Heart right ventricle (tissue), 16 donors: ENCODE measurements at places on chromosomes 16 and 17. TPM values are rescaled to one million over a fixed set of nuclear protein-coding genes. Genes with fewer than 3 reads are reported as not detected.

Gene RNF222
- not detected for polyA plus RNA-seq

Gene ALKBH5
- 80.3 TPM for polyA plus RNA-seq

Gene LITAFD
- polyA plus RNA-seq: not detected

Gene PPY
- polyA plus RNA-seq: not detected

GRCh38 chr17:77724876-77725615, 233.5 kb upstream of the TNRC6C start:
- no peak for DNase-seq

DNA sequence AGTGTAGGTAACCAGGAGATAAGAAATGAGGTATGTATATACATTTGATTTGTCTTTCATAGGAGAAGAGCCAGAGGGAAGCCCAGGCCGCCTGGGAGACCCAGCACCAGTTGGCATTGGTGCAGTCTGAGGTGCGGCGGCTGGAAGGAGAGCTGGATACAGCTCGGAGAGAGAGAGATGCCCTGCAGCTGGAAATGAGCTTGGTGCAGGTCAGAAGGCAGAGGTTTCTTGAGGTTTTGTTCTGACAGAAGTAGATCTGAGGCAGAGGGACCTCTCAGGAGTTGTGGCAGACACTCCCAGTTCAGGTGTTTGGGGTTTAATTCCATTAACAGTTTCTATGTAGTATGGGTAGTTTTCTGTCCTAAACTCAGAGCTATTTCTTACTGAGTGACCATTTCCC, 8.0 kb downstream of the CNTROB start:
- DNase-seq: no peak

DNA sequence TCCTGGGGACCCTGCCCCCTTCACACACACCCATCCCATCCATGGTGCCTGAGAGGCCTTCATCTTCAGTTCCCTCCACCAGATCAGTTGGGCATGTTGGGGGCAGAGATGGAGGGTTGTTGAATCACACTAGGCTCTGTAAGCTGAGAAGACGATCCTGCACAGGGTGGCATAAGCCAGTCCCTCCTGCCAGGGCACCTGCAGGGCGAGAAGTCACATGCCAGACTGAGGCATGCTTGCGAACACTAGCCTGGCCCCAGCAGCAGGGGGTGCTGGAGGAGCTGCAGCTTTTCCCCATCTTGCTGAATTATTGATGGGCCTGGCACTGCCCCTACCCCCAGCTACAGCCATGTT, 6.1 kb upstream of the TBX2 start:
- DNase-seq: no peak

DNA sequence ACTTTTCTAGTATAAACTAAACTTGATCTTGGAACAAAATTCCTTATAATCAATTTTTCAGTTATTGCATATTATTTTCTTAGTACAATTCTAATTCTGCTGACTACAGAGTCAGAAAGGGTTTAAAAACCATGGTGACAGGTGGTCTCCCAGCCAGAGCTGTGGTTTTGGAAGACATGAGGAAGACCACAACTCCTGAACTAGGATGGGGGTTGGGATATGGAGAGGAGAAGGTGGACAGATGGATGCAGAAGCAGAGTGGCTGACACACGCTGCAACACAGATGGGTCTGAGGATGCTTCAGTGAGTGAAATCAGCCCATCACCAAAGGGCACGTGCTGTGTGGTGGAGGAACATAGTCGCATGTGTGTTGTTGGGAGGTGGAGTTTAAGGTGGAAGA, 187.7 kb downstream of the LGALS9B start:
- no peak for DNase-seq

- DNase-seq: no peak
Observed at GRCh38 chr17:1313270-1314005, 34.0 kb downstream of the TRARG1 start.

- no peak for DNase-seq
Observed at GRCh38 chr16:59470556-59470955, 736.4 kb upstream of the GOT2 start.

DNA sequence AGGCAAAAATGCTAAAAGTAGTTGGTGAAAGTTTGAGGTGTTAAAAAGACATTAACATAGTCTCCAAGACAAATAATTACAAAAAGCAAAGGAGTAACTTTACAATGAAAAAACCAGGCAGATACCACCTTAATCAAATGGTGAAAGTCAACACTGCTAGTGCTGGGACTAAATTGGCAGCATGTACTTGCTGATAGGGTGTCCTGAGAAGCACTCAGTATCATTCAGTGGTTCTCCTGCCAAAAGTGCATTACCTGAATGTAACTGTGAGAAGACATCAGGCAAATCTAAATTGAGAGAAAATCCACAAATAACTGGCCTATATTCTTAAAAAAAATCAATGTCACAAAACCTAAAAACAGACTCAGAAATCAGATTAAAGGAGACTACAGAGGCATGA, 8.0 kb downstream of the KIAA0753 start:
- DNase-seq: no peak

GRCh38 chr17:22102177-22102576, 409.9 kb downstream of the KCNJ18 start:
- DNase-seq: no peak

DNA sequence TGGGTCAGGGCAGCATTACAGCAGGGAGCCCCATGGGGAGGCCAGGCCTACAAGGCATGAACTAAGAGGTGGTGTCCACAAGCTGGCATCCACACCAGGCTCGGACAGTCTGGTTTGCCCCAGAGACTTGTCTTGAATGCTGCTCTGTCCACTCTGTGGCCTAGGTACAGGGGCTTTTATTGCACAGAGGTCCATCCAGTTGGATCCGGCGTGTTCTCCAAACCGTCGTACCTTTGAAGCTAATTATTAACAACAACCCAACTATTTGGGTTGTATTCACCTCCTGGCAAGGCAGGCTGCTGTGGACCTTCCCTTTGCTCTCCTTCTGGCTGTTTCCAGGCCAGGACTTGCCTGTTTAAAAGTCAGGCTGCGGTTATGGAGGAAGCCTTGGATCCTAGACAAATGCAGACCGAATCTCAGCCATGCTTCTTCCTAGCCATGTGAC, 123.4 kb downstream of the CLEC16A start:
- no peak for DNase-seq

DNA sequence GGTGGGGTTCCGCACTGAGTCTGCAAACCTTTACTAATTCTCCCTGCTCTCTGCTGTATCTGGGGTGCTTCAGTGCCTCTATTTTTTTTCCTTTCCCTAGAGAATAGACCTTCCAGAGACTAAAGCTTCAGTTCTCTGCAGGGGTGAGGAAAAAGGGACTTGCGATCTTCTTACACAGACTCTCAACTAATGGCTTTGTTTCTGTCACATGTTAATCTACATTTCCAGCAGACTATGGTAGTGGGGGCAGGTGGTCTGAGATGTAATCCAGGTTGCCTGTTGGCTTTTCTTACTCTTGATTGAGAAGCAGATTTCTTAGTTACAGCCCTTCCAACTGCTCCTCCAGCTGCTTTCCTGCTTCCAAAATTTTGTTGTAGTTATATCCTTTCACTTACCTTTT, 229.0 kb upstream of the NLRP1 start:
- no peak for DNase-seq
